ENCODE measurements at places on chromosomes 4 and X.
A peak's percentile ranks its signal among the peaks of the same experiment; 100 is the strongest.

- DNase-seq = peak; percentile 22
Measured at GRCh38 chr4:119627267-119628255, 1.0 kb downstream of the PDE5A start.

GRCh38 chr4:26206999-26207398 is 113.8 kb upstream of the RBPJ start:
- DNase-seq = no peak

DNA sequence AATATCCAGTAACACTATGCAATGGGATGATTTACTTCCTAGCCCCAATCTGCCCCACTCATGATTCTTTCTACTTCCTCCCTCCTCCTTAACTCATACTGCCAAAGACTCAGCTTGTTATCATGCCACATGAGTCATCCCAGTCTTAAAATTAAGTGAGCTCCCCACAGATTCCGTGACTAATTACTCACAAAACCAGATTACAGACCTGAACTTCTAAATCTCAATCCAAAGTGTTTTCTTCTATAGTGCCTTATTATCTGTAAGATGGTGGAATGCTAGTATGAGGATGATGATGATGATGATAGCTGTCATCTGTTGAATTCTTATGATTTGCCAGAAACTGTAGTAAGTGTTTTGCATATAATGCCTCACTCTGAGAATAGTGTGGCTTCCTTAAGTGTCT is 27.7 kb upstream of the GPC3 start:
- DNase-seq = no peak

GRCh38 chrX:53080628-53081580 is 1.3 kb upstream of the TSPYL2 start:
- DNase-seq = no peak

DNA sequence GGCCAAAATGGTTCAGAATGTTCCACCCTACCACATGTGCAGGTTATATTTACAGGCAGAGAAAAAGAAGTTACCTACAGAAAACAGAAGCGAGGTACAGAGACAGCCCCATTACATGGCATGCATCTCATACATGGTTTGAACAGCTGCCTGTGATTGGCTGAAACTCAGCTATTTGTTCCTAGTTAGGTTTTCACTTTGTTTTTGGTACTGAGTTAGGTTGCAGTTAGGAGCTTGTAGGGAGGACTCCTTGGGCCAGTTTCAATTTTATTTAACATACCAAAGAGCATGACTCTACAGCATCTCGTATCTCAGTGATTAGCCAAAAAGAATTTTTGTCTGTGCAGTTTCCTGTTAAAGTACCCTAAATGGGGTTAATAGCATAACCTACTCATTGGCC is 392.0 kb downstream of the MAPK10 start:
- no peak for DNase-seq

DNA sequence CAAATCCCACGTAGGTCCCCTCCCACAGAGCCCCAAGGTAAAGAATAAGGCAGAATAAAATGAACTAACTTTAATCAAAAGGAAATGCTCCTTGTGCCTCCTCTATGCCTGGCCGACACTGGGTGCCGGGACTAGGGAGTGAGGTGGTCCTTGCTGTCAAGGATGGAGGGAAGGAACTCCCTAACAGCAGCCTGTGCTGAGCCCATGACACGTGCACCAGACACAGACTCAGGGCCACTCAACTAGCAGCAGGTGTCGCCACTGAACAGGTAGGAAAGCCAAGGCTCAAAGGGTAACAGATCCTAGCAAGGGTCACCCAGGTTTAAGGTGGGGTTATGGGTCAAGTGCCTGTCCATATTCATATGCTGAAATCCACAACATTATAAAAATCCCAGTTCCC is 29.2 kb downstream of the MSX1 start:
- no peak for DNase-seq

DNA sequence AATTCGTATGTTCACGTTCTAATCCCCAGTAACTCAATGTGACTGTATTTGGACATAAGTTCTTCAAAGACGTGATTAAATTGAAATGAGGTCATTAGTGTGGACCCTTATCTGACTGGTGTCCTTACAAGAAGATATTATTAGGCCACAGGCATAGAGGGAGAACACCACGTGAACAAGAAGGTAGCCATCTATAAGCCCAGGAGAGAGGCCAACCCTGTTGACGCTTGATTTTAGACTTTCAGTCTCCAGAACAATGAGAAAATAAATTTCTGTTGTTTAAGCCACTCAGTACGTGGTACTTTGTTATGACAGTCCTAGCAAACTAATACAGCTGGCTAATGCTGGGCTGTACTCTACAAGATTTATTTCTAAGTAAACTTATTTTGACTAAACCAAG is 1.5 kb upstream of the EIF1AX start:
- no peak for DNase-seq

DNA sequence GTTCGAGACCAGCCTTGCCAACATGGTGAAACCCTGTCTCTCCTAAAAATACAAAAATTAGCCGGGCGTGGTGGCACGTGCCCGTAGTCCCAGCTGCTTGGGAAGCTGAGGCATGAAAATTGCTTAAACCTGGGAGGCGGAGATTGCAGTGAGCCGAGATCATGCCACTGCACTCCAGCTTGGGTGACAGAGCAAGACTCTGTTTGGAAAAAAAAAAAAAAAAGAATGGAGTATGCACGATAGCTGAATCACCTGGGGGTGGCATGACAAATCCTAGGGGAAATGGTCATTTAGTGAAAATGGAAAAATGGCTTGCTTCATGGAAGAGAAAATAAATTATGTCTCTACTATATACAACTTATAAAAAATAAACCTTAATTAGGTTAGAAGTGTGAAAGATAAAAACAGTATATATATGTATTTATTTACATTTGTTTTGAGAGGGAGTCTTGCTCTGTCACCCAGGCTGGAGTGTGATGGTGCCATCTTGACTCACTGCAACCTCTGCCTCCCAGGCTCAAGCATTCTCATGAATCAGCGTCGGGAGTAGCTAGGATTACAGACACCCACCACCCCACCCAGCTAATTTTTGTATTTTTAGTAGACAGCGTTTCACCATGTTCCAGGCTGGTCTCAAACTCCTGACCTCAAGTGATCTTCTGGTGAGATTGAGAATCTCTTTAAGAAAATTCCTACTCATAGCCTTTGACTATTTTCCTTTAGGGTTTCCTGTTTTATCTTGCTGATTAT is 19.3 kb upstream of the ING2 start:
- no peak for DNase-seq

GRCh38 chrX:48468247-48468671 is 1.8 kb downstream of the SLC38A5 start:
- DNase-seq = no peak

DNA sequence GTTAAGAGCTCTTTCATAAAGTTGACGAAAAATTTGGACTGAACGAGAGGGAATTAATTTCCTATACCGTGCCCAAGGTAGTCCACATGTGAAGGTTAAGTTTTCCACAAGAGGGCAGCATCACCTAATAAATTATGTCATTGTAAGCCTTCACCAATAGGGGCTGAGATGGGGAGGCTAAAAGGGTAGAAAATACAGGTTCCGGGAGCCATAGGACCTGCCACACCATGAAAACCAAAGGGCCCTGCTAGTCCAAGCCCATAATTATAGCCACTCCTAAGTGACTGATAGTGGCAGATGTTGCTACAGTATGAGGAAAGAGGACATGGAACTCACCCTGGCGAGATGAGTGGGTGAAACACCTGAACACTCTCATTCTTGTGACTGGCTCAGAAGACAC is 122.2 kb downstream of the SHROOM4 start:
- DNase-seq = no peak

DNA sequence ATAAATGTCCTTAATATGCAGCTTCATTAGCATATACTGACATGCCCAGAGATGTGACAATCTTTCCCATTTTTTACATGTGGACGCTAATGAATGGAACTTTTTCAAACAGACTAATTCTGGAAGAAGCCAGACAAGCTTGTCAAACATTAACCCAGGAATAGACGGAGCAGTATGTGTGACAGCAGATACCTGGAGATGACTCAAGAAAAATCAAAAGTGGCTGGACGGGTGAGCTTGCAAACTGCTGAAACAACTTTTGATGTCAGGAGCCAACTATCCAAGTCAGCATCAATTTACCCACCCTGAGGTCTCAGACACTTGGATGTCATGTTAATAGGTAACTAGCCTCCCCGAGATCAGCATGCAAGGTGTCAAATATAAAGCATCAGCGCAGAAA is 183.0 kb downstream of the PACRGL start:
- DNase-seq = no peak

DNA sequence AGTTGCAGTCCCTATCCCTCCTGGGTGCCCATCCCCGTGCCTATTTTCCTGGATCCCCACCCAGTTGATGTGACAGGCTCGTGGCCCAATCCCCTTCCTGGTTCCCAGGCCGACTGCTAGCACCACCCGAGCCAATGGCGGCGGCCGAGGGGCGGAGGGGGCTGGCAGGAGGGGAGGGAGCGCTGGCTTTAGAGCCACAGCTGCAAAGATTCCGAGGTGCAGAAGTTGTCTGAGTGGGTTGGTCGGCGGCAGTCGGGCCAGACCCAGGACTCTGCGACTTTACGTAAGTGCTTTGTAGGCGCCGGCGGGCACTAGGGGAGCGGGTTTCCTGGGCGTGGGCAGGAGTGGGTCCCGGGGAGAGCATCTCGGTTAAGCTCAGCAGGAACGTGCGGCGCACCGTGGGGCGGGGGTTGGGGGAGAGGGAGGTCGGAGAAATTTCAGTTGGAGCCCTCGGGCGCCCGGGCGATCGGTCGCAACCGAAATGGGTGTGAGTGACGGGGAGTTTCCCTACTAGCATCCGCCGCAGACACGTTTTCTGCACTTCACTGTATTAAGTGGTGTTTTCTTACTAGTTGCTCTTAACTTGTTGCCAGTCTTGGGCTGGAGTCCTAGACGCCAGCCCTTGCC is at the start of gene PLS3:
TSS of gene PLS3 (plus strand) at position 197 of the 627 bp plus-strand sequence. CDS start 49,077 bp downstream, outside the sequence.
- DNase-seq = no peak

DNA sequence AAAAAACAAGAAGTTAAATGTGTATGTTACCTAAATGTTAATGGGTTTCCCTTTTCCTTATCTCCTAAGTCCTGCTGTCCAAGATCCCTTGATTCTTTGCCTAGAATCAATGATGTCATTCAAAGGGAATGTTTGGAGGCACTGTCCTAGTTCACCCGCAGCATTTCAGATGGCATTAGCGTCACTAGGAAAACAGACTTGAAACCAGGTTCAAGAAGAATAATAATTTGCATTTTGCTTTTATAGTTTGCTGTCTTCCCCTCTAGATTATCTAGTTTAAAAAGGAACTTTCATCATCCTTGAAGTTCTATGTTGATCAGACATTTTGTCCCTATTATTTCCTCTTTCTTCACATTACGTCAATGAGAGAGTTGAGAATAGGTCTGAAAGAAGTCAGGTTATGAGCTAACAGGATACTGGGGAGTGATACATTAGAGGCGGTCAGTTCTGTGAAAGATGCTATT is 234.1 kb upstream of the PGRMC2 start:
- DNase-seq = no peak

DNA sequence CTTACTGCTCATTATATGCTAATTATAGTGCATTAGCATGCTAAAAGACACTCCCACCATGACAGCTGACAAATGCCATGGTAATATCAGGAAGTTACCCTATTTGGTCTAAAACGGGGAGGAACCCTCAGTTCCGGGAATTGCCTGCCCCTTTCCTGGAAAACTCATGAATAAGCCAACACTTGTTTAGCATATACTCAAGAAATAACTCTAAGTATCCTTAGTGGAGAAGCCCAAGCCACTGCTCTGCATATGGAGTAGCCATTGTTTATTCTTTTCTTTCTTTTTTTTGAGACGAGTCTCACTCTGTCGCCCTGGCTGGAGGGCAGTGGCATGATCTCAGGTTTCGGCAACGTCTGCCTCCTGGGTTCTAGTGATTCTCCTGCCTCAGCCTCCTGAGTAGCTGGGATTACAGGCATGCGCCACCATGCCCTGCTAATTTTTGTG is 15.5 kb downstream of the NUDT6 start:
- DNase-seq = no peak

- DNase-seq = no peak
Measured at GRCh38 chrX:101079736-101080270, 1.1 kb downstream of the TMEM35A start.

DNA sequence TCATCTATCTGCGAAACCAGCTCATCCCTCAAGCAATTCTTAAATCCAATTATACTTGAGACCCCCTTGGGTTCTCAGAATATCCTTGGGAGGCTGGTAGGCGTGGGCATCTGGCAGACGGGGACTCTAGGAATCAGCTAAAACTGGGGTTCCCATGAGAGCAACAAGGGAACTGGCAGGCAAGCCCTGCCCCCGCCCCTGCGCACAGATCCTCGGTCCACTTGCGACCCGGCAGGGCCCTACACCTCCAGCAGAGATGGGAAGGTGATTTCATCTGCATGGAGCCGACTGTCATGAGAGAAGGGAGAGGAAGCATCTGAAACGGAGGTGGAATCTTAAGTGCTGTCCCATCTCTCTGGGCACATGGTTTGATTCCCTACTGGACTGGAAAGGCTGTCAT is 9.9 kb upstream of the C4orf50 start:
- DNase-seq = no peak

DNA sequence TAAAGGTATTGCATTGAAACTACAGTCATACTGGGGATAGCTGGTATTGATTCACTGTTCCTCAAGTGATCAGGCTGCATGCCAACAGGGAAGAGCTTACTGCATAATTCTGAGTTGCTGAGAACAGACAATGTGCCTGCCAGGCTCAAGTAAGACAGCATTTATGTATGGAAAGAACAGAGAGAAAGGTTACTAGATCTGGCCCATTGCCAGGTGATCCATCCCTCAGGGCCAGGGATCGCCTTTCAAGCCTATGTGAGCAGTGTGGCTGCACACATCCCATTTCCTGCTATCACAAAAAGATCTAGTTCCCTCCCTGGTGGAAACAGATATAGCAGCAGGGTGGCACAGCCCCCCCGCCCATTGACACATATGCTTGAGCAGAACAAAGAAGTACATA is 254.0 kb downstream of the TMA16 start:
- DNase-seq = no peak

Measured in activated T-helper 1 cell treated with anti-CD3 and anti-CD28 coated beads, Interleukin-2, amount 50 U/mL, for 16 hours (primary cell).